ENCODE measurements at places on chromosomes 12 and 14. TPM values are rescaled to one million over a fixed set of nuclear protein-coding genes. Genes with fewer than 3 reads are reported as not detected.
A peak's percentile ranks its signal among the peaks of the same experiment; 100 is the strongest.

NT5DC3 gene
- total RNA-seq, result 34.6 TPM

PPP4R4 gene
- total RNA-seq, result 5.8 TPM

EXD2 gene
- total RNA-seq, result 16.7 TPM

PTPN6 gene
- not detected for total RNA-seq

ATL1 gene
- 4.5 TPM for total RNA-seq

NGB gene
- not detected for total RNA-seq

TTC7B gene
- 32.9 TPM for total RNA-seq

ERBB3 gene
- total RNA-seq, result 125 TPM

KRT81 gene
- 0.16 TPM for total RNA-seq

COX8C gene
- not detected for total RNA-seq

PTGDR gene
- total RNA-seq, result not detected

PLEKHG7 gene
- not detected for total RNA-seq

NOXRED1 gene
- total RNA-seq, result 0.21 TPM

COCH gene
- 0.92 TPM for total RNA-seq

TSPAN11 gene
- not detected for total RNA-seq

DNA sequence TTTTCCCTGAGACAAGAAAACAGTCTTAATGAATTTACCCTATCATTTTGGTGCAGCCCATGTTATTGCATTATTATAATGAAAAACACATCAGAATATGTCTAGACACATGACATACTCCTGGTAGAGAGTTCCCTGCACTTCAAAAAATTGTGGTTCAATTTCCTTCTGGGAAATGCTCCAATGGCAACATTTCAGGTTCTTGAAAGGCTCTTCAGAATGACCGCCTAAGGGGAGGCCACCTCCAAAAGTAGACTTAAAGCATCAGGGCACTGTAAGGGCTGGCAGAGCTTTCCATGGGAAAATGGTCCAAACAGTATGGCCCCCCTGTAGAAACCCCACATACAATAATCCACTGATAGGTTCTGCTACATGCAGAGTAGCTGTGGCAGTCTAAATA, 110.7 kb downstream of the SLC25A21 start:
- no peak for DNase-seq

DNA sequence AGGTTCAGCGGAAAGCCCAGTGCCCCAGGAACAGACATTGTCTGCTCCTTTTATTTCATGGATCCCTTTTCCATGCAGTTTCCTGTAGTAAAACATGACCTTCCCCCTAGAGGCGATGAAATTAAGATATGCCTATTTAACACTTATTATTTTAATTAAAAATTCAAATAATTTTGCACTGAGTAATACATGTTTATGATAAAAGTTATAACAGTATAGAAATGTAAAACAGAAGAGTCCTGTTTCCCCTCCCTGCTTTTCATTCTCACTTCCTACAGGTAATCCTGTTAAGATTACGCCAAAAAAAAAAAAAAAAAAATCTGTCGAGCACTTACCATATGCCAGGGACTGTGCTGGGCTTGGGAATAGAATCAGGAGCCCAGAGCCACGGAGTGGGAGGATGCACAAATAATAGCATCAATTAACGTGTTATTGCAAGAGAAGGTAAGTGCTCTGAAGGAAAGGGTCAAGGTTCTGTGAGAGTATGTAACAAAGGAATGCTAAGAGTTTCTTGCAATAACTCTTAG, 830 bp upstream of the LPCAT3 start:
- no peak for DNase-seq

- peak; percentile 40 for DNase-seq
Measured at GRCh38 chr12:68012712-68013111, 23.5 kb downstream of the IFNG-AS1 start.

DNA sequence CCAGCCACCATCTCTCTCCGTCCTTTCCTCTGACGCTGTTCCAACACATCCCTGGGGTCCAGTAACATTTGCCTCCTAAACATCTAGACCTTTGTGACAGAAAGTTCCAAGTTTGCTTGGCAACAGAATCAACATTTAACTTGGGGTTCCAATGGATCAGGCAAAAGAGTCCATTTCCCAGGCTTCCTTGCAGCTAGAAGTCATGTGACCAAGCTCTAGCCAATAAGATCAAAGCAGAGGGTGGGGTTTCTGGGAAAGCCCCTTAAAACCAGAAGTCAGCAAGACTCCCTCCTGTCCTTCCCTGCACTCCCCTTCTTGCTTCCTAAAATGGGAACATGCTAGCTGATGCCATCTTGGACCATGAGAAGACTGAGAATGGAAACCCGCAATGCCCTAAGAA, 14.7 kb downstream of the FOXN3 start:
- no peak for DNase-seq

GRCh38 chr14:57834001-57834598, 31.8 kb downstream of the SLC35F4 start:
- DNase-seq, result no peak

DNA sequence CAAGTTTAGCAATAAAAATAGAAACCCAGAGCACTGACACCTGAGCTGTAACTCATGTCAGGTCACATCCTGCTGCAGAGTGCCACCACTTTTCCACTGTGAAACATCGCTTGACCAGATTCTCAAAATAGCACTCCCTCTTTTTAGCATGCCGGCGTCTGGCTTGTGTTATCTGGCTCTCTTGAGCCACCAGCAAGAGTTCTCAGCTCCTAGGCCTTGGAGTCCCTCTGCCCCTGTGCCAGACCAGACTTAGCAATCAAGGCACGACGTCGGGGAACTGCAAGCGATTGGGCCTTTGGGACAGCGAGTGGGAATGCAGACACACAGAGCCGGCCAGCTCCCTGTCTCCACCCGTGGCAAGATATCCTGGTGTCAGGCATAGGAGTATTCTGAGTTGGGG, 52.5 kb downstream of the SPIC start:
- no peak for DNase-seq

DNA sequence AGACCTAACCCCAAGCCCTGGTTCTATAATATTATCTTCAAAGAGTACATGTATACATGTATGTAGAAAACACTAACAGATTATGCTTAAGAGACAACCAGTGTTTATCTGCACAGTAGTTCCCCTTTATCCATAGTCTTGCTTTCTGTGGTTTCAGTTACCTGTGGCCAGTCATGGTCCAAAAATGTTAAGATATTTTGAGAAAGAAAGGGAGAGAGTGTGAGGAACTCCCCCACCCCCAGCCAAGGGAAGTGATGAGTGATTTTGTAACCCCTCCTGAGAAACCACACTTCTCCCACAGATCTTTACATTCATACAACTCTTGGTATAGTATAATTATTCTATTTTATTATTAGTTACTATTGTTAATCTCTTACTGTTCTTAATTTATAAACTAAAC, 77.3 kb upstream of the CNTN1 start:
- DNase-seq, result no peak

GRCh38 chr14:97178781-97179180, 381.6 kb downstream of the VRK1 start:
- no peak for DNase-seq

- peak; percentile 56 for DNase-seq
Measured at GRCh38 chr12:81329085-81329484, 251.2 kb downstream of the ACSS3 start.

GRCh38 chr12:84641940-84642545, 270.6 kb downstream of the SLC6A15 start:
- no peak for DNase-seq

DNA sequence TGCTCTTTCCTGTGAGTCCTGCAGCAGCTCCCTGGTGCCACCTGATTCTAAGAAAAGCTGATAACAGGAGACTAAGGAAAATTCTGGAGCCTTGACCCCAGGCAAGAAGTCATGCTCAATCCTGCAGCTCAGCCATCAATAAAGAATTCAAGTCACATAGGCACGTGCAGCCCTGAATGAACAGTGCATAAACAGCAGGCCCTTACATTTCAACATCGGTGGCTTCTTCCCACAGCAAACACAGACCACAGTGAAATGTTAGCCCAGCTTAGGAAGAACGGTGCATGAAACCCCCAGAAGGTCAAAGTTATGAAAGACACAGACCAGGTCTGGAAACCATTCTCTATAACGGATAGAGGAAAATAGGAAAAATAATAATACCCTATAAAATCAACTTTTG, 10.5 kb downstream of the CINP start:
- no peak for DNase-seq

DNA sequence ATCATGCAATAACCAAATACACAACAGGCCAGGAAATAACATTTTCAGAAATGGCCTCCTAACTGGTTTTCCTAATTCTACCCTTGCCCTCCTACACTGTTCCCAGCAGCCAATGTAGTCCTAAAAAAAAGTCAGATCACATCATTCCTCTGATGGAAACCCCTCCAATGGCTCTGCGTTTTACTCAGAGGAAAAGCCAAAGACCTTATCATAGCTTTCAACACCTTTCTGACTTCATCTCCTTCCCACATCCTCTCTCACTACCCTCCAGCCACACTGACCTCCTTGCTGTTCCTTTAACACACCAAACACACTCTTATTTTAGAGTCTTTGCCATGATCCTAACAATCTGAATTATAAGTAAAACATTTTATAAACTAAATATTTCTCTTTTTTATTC, 1.1 kb downstream of the MED6 start:
- no peak for DNase-seq

- DNase-seq, result no peak
Measured at GRCh38 chr14:105117257-105117646, 51.3 kb downstream of the JAG2 start.

- no peak for DNase-seq
Measured at GRCh38 chr12:46874642-46875041, 48.8 kb upstream of the SLC38A4 start.

GRCh38 chr12:124302241-124302806, 7.4 kb downstream of the RFLNA start:
- DNase-seq, result no peak

DNA sequence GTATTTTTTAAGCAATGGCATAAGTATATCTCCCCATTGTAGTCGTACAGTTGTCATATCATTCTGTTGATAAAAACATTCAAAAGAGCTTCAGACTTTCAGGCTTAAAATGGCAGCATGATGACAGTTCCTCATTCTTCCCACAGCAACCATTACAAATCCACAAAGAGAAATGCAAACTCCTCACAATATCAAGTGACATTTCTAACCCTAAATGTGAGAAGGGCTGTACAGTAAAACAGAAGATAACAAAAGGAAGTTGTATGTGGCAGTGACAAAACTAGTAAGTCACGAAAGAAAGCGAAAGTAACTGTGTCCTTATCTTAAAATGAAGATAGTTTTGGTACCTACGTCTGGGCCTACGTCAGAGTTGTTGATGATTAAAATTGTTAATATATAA, 46.7 kb downstream of the GXYLT1 start:
- DNase-seq, result no peak

DNA sequence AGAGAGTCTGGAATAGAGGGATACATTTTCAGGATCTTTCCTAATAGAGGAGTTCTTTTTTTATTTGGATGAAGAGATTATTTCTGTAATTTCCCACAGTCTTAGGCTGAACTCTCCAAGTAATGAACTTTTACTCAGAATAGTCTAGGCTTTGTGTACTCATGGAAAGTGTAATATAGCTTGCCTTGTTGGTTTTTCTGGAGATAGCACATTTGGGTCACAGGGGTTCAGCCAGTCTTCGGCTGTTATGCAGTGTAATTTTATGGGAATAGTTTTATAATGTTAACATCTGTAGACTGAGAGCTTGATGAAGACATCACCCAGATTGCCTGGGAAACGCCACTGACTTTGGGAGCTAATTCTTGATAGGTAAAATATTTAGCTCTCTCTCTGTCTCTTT, 450.8 kb downstream of the RAD51B start:
- DNase-seq, result no peak

GRCh38 chr14:96888158-96888557, 91.0 kb downstream of the VRK1 start:
- no peak for DNase-seq

DNA sequence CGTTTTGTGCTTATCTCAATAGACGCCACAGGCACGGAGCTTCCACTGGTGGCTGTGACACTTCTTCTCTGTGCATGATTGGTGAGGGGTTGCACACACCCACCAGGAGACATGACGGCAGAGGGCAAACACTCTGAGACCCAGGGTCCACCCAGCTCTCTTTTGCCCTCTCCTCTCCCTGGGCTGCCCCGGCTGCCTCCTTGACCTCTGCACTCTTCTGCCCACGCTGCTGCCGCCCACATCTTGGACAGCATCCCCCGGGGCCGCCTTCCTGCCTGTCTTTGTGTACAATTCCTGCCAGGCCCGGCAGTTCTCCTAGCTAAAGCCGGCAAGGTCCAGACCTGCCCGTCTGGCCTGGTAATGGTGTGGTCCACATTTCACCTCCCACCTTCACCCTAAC, 44.7 kb downstream of the DPF3 start:
- DNase-seq, result no peak

- DNase-seq, result no peak
Measured at GRCh38 chr12:131091413-131091975, 137.8 kb downstream of the ADGRD1 start.

GRCh38 chr14:97458661-97459579, 661.7 kb downstream of the VRK1 start:
- DNase-seq, result no peak

- no peak for DNase-seq
Measured at GRCh38 chr12:64476844-64477243, 24.9 kb downstream of the TBK1 start.

- peak; percentile 75 for DNase-seq
Measured at GRCh38 chr12:120265473-120266179, at the start of gene PXN. PXN (minus strand) TSS chr12:120265730; CDS start chr12:120265629, 101 bp downstream.

GRCh38 chr14:91573894-91574837, 64.1 kb upstream of the PPP4R3A start:
- peak; percentile 24 for DNase-seq

GRCh38 chr12:51841727-51842126, 6.8 kb downstream of the FIGNL2 start:
- DNase-seq, result no peak

- no peak for DNase-seq
Measured at GRCh38 chr12:27057543-27057942, 24.8 kb downstream of the C12orf71 start.
